SK-MEL-5 (cell line): ENCODE measurements at places on chromosomes 3 and 15. TPM values are rescaled to one million over a fixed set of nuclear protein-coding genes. Genes with fewer than 3 reads are reported as not detected.

The ISL2 gene
- 0.11 TPM in 1 of 2 replicates, not detected in the other for total RNA-seq

- DNase-seq, result peak; percentile 77
Observed at GRCh38 chr3:146968204-146968651, 363.1 kb upstream of the PLSCR5 start.

GRCh38 chr15:70083418-70083817, 14.3 kb downstream of the TLE3 start:
- DNase-seq, result no peak

DNA sequence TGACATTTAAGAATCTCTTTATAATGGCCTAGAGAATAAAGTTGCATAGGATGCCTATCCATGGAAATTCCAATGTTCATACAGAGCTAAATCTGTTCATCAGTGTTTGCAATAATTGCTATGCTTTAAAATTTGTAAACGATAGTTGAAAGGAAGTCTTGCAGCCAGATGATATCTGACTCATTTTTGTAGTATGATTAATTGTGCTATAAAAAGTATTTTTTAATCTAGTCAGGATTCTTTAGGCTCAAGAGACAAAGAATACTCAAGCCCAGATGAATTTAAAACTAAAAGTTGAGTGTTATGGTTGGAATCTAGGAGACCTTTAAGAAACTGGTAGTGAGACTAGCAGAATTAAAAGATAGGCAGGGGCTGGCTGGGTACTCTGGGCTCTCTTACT, 50.5 kb downstream of the SUCNR1 start:
- DNase-seq, result no peak
